Renal cortical epithelial cell (primary cell): ENCODE measurements at places on chromosomes 2 and 18. TPM values are rescaled to one million over a fixed set of nuclear protein-coding genes. Genes with fewer than 3 reads are reported as not detected.

KCNS3 gene
- total RNA-seq: 45.1 and 70.9 TPM in 2 replicates

RAX gene
- not detected in 2 replicates for total RNA-seq

MAP3K19 gene
- not detected in 2 replicates for total RNA-seq

IL1RL2 gene
- 3.3 and 4.6 TPM in 2 replicates for total RNA-seq

TUBB8B gene
- total RNA-seq: not detected in 2 replicates

CRYBA2 gene
- not detected in 2 replicates for total RNA-seq

TANC1 gene
- 14.8 and 44.0 TPM in 2 replicates for total RNA-seq

G6PC2 gene
- not detected in 2 replicates for total RNA-seq

DNA sequence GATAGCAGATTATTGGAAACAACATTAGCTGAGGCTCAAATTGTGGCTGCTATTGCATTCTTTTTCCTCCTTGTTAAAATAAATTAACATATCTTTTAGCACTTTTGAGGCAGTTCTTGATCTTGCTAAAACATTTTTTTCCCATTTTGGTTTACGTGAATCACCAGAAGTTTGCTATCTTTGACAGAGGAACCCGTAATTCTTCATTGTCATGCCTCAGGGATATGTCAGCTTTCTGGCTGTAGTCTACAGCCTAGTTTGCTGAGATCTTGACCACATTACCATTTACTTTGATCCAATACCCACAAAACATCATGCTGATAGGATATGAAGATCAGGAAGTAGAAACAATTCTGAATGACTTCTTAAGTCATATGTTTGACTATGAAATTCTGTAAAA, 25.1 kb upstream of the FANCL start:
- DNase-seq: no peak

DNA sequence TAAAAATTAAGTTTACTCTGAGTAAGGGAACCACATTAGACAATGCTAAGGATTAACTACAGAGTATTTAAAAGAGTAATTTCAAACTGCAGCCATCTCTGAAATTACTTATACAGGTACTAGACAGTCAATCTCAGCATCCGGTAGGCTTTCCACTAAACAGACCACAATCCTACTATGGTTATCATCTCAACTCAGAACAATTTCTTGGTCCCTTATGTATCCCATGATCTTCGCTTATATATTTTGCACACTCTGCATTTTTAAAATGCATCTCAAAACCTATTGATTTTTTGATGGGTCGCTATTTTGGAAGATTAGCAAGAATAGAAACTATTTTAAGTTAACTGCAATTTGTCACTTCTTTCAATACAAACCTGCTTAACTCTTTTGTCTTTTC, 1.4 kb downstream of the PPP4R1 start:
- DNase-seq: no peak

DNA sequence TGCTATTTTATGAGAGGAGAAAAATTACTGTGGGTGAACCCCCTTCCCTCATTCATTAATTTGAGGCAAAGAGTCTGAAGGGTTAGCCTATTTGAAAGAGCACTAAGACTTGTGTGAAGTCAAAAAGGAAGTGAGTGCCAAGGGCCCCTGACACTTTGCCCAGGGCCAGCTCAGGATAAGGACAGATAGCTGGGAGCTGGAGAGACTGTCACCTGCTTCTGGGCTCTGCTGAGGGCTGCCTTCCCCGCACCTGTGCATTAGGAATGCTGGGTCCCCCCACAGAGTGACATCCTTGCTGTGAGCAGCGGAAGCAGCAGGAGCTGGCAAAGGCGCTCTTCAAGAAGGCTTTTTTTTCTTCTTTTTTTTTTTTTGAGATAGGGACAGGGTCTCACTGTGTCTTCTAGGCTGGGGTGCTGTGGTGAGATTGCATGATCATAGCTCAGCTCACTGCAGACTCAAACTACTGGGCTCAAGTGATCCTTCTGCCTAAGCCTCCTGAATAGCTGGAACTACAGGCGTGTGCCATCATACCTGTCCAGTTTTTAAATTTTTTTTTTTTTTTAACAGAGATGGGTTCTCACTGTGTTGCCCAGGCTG, 148.3 kb downstream of the AQP4 start:
- DNase-seq: no peak

- DNase-seq: no peak
Measured at GRCh38 chr18:57555134-57555533, 31.4 kb downstream of the FECH start.

DNA sequence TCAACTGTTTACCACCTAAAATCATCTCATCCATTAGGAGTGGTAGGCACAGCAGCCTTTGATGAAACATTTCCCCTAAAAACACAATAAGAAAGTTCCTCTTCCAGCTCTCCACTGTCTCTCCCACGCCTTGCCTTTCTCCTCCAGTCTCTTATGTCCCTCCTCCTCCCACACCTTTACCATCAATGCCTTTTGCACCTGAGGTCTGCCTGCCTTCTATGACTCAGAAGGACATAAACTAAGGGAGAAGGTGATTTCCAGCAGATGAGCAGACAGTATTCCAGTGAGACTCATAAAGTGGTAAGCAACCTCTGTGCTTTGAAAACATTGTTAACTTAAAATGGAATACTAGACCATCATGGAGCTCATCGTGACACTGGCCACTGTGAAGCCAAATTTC, 34.2 kb upstream of the NDUFV2 start:
- peak; percentile 42 for DNase-seq

DNA sequence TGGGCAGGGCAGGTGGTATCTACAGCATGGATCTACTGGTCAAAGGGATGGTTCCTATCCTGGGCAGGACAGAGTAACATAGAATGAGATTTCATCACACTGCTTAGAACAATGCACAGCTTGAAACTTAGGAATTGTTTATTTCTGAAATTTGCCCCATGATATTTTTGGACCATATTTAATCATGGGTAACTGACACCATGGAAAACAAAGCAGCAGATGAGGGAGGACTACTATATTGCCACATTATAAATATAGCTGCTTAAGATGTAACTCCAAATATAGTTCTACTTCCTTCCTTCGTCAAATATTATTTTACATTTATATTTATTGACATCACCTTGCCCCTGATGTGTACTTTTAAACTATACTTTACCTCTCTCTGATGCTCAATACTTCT, 254.7 kb downstream of the PTPRM start:
- DNase-seq: no peak

GRCh38 chr18:50855976-50856757, 22.8 kb upstream of the ME2 start:
- DNase-seq: no peak

DNA sequence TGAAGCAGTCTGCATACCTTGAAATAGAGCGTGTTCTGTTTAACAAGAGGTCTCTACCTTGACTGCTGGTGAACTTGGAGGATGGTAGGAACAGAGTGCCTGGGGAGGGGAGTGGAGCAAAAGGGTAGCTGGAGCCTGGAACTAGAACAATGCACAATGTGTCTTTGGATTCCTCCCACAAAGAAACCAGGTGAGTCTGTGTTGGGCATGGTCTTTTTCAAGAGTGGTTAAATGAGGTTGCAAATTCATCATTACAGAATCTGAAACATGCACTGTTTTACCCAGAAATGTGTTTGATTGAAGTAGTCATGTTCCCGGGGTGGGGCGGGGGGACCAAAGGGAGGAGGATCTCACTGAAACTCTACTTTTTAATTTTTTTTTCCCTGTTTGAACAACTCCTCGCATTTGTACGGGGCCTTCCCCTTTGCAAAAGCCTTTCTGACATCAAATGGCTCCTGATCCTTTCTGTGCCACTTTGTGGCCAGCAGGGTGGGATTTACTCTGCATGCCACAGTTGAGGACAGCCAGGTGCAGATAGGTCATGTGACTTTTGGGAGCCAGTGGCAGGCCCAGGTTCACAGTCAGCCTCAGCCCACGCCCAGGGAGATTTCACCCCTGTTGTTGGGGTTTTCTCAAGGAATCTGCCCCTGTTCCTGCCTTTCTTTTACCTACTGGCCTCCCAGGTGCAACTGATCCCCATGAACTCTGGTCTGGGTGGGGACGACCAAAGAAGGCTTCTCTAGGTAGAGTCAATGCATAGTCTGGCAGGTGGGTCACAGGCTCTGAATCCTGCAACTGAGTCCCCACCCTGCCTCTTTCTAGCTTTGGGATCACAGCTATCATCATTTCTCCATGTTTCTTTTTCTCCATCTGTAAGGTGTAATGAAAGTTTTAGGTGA, 28.2 kb downstream of the MYCN start:
- peak; percentile 15 for DNase-seq

- no peak for DNase-seq
Measured at GRCh38 chr2:145221032-145221431, 701.1 kb upstream of the ZEB2 start.

GRCh38 chr2:172864182-172864581, 128.5 kb downstream of the RAPGEF4 start:
- peak; percentile 14 for DNase-seq

GRCh38 chr2:67259556-67260342, 137.4 kb upstream of the ETAA1 start:
- peak; percentile 75 for DNase-seq
